ENCODE measurements at places on chromosomes 3 and 15. TPM values are rescaled to one million over a fixed set of nuclear protein-coding genes. Genes with fewer than 3 reads are reported as not detected.

Gene MB21D2
- total RNA-seq = 6.2 TPM

Gene LINGO1
- not detected for total RNA-seq

Gene CHRD
- total RNA-seq = 0.16 TPM

Gene CPLX3
- total RNA-seq = not detected

Gene SI
- total RNA-seq = not detected

Gene TMCO5A
- not detected for total RNA-seq

Gene KCTD6
- 4.4 TPM for total RNA-seq

Gene IGF1R
- 90.9 TPM for total RNA-seq

Gene CBLB
- total RNA-seq = 32.1 TPM

Gene COPG1
- total RNA-seq = 197 TPM

Gene FHIT
- total RNA-seq = 1.6 TPM

Gene NLGN1
- 4.0 TPM for total RNA-seq

Gene LDHAL6B
- total RNA-seq = not detected

Gene DGKG
- 0.16 TPM for total RNA-seq

Gene RBP2
- not detected for total RNA-seq

Gene CCR8
- total RNA-seq = not detected

Gene IGSF11
- not detected for total RNA-seq

Gene PLA2G4D
- not detected for total RNA-seq

Gene COL6A6
- not detected for total RNA-seq

Gene HYPK
- total RNA-seq = 5.5 TPM

Gene SLC28A2
- total RNA-seq = not detected

All from bladder microvascular endothelial cell (primary cell).